ENCODE measurements at places on chromosomes 12 and 14. TPM values are rescaled to one million over a fixed set of nuclear protein-coding genes. Genes with fewer than 3 reads are reported as not detected.

DNA sequence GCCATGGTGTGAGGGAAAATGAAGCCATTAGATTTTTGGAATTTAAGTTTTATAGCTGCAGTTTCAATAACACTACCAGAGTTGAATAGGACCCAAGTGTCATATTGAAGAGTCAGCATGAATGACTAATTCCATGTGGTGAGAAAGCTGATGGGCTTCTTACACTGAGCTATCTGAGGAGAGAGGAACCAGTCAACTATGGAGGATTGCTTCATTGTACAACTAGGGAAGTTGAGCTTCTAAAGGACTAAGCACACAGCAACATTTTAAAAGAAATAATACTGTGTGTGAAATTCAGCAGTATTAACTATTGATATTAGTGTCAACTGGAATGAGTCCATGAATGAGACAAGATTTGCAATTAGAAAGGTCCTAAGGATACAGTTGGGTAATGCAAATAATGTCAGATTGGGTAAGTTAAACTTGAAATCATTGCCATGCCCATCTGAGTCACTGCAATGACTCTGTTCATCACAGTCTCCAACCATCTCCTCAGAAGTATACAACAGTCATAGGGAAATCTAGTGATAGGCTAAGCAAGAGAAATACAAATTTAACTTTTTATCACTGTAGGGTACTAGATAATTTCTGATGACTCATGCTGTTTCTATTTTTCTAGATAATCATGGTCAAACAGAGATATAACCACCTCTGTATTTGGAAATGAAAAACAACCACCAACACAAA lies 394.2 kb downstream of the FSCB start:
- peak; percentile 40 for DNase-seq

- no peak for DNase-seq
Observed at GRCh38 chr12:56152756-56153677, 630 bp downstream of the MYL6B start.

DNA sequence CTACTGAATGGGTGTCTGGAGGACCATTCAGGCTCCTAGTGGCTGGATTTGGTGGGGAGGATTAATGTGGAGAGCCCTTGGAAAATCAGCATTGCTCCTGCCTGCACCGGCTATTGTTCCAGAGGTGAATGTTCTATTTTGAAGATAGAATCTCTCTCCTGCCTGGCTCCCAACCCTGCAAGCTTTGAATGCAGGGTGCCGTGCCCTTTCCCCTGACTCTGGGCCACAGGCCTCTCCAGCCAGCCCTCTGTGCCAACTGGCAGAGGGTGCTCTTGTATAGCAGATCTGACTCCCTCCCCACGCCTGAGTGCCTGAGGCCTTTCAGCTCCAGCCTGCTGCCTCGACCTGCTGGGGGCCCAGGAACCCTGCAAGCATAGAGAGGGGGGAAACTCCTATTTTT lies 106.8 kb downstream of the TMEM260 start:
- peak; percentile 14 for DNase-seq

PCED1B gene
- 7.1 TPM for polyA plus RNA-seq

GRCh38 chr14:100822013-100822412 lies 3.9 kb upstream of the MEG3 start:
- no peak for DNase-seq

- DNase-seq = no peak
Observed at GRCh38 chr12:22272335-22273151, 62.0 kb downstream of the ST8SIA1 start.

GRCh38 chr12:93180566-93180965 lies 197.2 kb upstream of the NUDT4 start:
- no peak for DNase-seq

DNA sequence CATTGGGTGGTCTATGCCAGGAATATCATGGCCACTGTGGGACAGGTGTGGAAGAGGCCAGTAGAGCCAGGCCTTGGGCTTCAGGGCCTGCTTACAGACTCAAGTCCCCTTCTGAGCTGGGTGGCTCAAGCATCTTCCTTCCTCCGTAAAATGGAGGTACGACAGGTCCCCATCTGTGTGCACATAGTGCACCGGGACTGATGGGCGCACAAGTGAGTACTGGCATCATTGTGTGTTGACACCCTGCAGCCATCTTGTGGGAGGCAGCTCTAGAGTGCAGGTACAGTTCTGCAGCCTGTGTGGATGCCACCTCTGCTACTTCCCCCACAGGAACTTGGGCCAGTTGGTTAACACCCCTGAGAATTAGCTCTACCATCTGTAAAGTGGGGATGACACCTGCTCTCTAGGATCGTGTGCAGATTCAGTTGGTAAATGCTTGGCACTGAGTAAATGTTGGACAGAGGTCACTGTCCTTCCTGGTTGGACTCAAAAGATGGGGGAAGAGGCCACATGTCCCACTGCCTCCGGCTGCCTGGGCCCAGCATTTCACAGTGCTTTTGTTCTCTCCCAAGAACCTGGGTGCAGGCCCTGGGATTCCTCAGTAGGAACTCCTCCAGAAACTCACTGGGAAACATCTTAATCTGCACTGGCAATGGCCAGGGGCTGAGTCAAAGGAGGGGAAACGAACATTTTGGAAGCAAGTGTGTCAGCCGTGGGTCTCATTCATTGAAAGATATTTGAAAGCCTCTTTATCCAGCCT lies 70.6 kb downstream of the C14orf132 start:
- no peak for DNase-seq

DNA sequence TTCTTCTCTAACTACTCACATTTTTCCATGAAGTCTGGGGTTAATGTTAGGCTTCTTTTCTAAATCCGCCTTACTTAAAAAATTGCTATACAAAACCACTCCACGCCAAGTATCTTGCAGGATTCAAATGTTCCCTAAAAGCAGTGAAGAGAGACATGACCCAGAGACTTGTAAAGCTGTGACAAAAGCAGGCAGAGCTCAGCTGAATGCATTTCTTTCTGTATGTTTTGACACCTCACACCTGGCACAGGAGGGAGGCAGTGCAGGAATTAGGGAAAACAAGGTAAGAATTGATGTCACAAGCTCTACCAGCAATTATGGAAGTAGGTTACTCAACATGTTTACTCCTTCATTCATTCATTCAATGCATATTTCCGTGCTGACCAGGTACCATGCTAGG lies 295.0 kb downstream of the RPAP3 start:
- no peak for DNase-seq

DNA sequence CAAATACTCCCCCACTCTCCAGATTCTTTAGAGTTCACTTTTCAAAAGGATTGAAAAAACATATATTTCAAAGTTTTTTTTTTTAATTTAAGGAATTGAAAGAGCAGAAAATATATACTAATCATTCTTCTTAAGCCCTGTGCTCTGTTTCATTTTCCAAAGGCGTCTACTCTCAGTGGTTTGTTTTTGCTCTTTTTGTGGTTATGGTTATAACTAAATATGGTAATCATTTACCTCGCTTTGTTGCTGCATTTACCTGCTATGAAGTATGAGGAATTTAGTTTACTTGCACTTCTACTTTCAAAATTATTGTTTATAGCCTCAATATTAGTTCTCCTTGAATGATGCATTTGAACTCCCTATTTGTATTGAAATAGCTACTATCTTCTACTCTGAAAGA lies 55.9 kb upstream of the LRRK2 start:
- no peak for DNase-seq

DNA sequence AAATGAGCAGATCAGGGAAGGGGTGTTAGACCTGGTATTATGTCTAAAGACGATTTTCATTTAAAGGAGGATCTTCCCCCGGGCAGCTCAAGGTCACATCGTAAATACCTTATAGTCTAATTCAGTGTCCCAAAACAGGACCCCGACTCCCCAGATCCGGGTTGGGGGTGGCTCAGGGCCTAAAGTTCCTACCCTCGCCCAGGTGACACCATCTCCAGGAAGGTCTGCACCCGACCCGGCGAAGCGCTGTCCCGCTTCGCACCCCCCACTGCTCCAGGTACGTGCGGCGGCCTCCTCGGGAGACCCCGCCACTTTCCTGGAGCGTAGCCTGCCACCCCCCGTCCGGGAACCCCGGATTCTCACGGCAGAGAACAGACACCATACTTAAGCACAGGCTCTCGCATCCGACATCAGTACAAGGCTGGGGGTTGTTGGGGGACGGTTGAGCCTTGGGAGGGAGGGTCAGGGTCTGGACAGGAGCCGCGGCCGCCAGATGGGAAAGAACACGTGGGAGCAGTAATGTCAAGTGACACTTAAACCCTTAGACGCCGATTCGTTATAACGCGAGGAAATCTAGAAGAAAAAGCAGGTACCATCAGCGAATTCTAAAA lies 556 bp downstream of the TIMM9 start:
- no peak for DNase-seq

- DNase-seq = no peak
Observed at GRCh38 chr12:67046062-67046461, 223.1 kb upstream of the CAND1 start.

DNA sequence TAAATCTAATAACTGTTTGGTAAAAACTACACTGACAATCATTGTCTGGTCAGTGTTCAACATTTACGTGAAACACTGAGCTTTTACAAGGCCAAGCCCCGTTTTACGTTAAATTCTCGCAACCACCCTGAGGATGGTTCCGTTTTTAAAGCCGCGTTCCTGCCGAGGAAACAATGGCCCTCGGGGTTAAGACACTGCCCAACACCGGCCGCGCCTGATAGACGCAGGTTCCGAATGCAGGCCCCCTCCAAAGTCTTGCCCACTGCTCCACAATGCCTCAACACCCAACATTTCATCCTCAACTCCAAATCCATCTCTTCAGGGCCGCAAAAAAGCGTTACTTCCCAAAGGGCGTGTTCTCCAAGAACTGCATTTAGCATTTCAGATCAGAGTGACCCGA lies 953 bp upstream of the SNRPF start:
- DNase-seq = no peak

GRCh38 chr12:5466521-5466960 lies 34.6 kb downstream of the NTF3 start:
- DNase-seq = peak; percentile 79

GRCh38 chr12:132496710-132497109 lies 6.8 kb downstream of the FBRSL1 start:
- no peak for DNase-seq

GRCh38 chr12:32644431-32644830 lies 34.7 kb upstream of the DNM1L start:
- DNase-seq = no peak
